NCI-H2171 treated with DMSO at 0.1 percent for 48 hours (cell line): ENCODE measurements at places on chromosomes 7 and 10.

DNA sequence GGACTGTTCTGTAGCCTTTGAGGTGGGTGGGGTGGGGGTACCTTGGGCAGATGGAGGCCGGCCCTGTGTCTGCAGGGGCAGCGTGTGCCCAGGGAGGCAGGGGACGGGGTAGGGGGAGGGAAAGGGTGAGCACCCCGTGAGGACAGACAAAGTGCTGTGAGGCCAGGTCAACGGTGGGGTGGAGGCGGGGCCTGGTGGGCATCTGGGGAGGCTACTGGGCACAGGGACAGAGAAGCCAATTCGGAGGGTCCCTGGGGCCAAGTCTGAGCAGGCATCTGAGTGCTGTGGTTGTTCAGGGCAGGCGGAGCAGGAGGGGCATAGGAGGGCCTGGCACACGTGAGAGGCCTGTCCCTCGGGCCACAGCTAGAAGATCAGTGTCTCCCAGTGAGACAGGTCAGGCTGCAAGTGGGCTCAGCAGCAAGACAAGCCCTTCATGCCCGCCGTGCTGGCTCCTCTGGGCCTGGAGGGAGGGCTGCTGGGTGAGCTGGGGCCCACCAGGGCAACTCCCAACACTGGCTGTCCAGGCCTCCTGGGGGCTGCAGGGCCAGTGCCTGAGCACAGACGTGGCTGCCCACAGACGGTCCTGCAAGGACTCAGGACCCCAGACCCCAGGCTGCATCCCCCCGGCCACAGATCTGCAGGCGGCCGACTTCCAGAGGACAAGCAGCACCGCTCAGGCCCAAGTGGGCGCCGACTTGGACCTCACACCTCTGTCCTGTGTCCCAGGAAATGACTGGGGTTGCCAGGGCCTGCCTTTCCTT is 26.4 kb upstream of the KNDC1 start:
- no peak for DNase-seq

GRCh38 chr7:41544241-41544640 is 158.6 kb downstream of the INHBA start:
- DNase-seq, result no peak

- DNase-seq, result peak; percentile 90
These were observed 115.3 kb downstream of the ST7 start for GRCh38 chr7:117068511-117069145.

DNA sequence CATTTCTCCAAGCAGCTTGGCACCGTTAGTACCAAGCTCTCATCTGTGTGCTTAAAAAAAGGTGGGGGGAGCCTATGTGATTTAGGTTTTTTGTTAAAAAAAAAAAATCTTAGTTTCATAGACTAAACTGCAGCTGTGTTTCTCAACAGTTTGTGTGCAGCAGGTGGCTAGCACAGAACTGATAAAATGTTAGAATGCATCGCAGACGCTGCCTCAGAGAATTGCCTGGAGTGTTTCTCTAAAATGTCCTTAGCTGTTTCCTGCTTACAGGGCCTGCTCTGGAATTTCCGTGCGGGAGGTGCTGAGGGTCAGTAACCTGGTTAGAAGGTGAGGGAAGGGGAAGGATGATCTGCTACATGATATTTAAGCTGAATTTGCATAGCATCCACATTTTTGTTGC is 268.9 kb downstream of the PLXDC2 start:
- DNase-seq, result no peak

DNA sequence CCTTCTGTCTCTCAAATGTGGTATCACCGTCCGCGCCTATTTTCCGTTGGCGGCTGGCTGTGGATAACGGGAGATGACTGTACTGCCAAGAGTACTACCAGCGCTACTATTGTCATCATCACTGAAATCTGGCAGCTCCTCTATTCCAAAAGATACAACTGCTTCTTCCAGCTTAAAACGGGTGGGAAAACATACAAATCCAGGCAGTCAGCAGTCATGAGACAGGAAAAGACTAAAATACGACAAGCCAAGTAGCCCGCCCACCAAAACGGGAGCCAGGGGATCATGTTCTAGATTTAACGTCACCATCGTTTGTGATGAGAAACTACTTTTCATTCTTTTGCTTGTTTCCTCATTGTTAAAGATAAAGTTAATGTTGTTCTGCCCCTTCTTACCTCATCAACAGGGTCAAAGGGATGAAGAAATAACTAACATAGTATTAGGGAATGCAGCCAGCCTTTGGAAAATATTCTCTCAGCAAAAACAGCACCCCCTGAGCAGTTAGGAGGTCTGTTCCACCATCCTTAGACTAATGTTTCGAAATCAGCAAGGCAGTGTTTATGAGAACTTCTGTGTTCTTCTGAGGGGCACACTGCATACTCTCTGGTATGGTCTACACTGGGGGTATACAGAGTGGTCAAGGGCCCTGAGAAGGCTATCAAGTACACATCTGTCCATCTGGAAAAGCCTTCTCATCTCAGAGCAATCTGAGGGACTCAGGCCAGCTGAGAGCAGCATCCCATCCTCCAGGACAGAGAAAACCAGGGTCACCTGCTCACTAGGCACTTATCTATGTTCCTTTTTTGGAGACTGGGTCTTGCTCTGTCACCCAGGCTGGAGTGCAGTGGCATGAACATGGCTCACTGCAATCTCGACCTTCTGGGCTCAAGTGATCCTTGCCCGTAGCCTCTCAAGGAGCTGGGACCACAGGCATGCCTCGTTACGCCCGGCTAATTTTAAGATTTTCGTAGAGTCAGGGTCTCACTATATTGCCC is 47.5 kb downstream of the GNA12 start:
- DNase-seq, result no peak

- DNase-seq, result no peak
These were observed 109.1 kb downstream of the ARL4A start for GRCh38 chr7:12796397-12797127.

DNA sequence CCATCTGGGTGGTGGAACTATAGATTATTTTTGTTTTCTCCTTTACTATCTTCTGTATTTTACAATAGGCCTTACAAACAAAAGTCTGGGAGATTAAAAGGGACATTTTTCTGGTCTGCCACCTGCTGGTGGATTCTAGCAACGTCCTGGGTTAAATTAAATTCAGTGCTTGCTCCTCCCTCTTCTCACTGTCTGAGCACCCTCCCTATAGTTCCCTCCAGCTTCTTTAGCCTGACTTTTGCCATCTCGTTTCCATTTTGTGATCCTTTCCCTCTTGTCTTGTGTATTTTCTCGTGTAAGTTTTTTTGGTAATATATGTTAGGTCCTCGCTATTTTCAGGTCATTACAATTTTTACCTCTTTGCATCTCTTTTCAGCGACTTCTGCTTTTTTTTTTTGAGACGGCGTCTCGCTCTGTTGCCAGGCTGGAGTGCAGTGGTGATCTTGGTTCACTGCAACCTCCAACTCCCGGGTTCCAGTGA is 16.1 kb downstream of the ANKRD16 start:
- peak; percentile 59 for DNase-seq

- peak; percentile 33 for DNase-seq
These were observed 13.1 kb upstream of the PDK4 start for GRCh38 chr7:95609277-95609971.
